Renal cortex interstitium (tissue), 15 donors: ENCODE measurements at places on chromosomes 7 and 10. TPM values are rescaled to one million over a fixed set of nuclear protein-coding genes. Genes with fewer than 3 reads are reported as not detected.

GRCh38 chr7:138144958-138145357, 68.7 kb downstream of the AKR1D1 start:
- no peak for DNase-seq

DNA sequence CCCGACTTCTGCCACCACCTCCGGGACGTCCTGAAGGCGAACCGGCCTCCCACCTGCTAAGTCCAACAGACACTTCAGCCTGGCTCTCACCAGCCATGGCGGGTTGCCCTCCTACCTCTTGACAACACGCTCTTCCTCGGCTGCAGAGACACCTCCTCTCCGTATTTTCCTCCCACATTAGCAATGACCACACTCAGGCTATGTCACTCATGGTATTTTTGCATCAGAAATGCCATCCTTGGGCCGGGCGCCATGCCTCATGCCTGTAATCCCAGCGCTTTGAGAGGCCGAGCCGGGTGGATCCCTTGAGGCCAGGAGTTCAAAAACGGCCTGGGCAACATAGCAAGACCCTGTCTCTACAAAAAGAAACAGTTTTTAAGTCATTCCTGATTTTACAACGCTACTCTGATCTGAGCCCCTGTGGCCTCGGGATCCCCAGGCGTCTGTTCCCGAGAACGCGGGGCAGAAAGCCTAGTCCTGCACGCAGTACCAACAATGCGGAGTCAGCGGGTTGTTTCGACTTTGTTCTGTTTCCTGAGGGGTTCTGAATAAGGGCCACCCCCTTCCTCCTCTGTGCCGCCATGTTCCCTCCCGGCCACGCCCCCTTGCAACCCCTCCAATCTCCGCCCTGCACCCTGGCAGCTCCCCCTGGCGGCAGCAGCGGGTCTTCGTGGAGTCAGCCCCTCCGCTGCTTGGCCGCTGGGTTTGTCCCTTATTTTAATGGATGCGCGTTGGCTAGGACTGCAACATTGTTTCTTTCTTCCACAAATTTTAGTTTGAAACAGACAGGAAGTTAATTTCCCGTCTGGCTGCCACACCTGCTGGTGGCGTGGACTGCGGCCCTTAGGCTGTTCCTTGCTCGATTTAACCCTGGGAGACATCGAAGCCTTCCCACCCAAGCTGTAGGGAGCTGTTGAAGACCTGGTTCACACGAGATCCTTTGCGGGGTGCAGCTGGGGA, 9.7 kb upstream of the ZFAND2A start:
- DNase-seq, result no peak

GRCh38 chr10:102678068-102678400, 33.8 kb downstream of the TRIM8 start:
- no peak for DNase-seq

DNA sequence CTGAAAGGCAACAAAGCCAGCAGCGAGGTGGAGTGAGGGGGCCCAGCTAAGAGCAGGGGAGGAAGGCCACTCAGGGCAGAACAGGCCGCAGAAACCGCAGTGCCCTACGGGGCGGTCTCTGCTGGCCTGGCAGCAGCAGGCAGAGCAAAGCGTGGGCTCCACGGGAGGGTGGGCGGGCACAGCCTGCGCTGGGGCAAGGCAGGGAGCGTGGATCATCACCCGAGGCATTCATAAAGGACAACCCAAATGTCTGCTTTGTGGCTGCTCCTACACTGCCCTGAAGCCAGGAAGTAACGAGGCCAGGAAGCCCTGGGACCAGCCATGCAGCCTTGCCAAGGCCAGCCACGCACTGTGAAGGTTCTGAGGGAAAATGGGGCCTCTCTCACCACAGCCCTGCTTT, 127.5 kb downstream of the MAD1L1 start:
- no peak for DNase-seq

- peak; percentile 29 for DNase-seq
Measured at GRCh38 chr10:17387861-17388503, 66.4 kb downstream of the ST8SIA6 start.

PGAM2 gene
- 0.86 TPM for polyA plus RNA-seq

TMEM270 gene
- polyA plus RNA-seq, result not detected

GARIN1A gene
- polyA plus RNA-seq, result 2.4 TPM
